ENCODE measurements at places on chromosomes 6 and 20.

- no peak for DNase-seq
Measured at GRCh38 chr20:63002511-63002910, 4.3 kb downstream of the BHLHE23 start.

DNA sequence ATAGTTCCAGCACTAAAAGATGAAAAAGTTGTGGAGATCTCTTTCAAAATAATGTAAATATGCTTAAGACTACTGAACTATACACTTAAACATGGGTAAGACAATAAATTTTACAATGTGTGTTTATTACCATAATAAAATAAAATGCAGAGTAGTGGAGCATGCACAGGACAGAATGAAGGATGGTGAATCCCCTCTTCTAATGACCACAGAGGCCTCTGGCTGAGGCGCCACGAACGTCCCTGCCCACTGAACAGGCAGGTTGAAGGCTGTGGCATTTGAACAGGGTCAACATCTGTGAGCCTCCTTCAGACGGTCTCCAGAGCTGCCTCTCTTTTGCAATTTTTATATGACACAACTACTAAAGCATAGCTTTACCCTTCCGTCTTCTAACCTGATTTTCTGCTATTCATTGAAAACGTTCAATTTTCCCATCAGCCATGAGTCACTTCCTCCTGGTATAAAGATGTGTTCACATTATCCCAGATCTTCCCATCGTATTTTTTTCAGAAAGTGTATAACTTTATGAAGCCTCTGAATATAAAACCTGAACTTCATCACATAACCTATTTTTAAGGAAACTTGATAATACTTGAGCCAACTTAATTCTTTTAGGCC lies 37.8 kb downstream of the ADGRF4 start:
- DNase-seq = no peak

- no peak for DNase-seq
Measured at GRCh38 chr6:137680705-137681346, 186.2 kb upstream of the TNFAIP3 start.

- no peak for DNase-seq
Measured at GRCh38 chr6:15661853-15662325, 939 bp downstream of the DTNBP1 start.

GRCh38 chr6:7784706-7785105 lies 58.8 kb downstream of the BMP6 start:
- no peak for DNase-seq

GRCh38 chr6:105400501-105400900 lies 2.4 kb downstream of the PREP start:
- no peak for DNase-seq

DNA sequence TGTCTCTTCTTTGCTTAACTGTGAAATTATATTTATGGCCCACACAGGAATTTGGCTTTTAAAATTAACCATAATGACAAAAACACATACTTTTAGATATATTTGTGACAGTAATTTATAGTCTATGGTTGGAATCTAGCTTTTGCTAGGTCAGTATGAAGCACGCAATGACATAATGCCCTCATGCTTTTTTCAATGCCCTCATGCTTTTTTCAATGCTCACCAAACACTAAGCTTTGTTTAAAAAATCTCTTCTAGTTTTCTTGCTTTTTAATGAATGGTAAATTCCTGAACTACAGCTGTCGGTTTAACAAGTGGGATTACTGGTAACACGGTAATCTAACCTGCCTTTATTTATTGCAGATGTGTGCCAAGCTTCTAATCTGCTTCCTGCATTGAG lies 12.7 kb downstream of the CCN6 start:
- DNase-seq = no peak

DNA sequence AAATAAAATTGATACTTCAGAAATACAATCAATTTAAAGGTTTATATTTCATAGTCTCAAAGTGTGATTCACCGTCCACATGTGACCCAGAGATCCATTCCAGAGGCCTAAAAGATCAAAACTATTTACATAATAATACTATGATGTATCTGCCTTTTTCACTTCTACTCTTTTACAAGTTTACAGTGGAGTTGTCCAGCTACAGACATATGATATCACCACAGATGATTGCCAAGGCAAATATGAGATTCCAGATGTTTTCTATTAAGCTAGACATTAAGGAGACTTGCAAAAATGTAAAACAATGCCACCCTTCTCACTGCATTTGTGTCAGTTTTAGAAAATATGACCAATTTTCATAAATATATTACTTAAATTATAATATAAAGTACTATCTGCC lies 443.7 kb downstream of the GJA1 start:
- no peak for DNase-seq

GRCh38 chr6:43737272-43738081 lies 32.5 kb upstream of the VEGFA start:
- no peak for DNase-seq
